ENCODE measurements at places on chromosomes 7 and 10.
A peak's percentile ranks its signal among the peaks of the same experiment; 100 is the strongest.

- peak; percentile 85 for DNase-seq
These were observed 4.9 kb downstream of the SMARCD3 start for GRCh38 chr7:151243408-151244195.

GRCh38 chr7:40723829-40724228 is 589.0 kb downstream of the SUGCT start:
- DNase-seq: no peak

DNA sequence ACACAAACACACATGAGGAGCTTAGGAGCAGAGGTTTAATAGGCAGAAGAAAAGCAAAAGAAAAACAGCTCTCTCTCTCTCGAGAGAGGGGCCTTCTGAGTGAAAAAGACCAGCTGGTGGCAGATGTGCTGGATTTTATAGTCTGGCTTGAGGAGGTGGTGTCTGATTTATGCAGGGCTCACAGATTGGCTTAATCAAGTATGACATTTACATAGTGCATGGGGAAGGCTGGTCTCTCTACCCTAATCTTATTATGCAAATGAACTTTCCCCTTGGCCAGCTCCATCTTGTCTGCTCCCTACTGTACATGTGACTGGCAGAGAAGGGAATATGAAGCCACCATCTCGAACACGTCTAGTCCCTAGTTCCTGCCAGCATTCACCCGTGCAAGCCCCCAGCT is 219.5 kb upstream of the ZNF804B start:
- DNase-seq: no peak

- peak; percentile 13 for DNase-seq
These were observed 649 bp downstream of the ACTR3B start for GRCh38 chr7:152759949-152760853.

GRCh38 chr10:13892871-13893270 is 306.1 kb downstream of the PRPF18 start:
- DNase-seq: no peak

GRCh38 chr7:35875292-35875691 is 74.4 kb downstream of the SEPTIN7 start:
- no peak for DNase-seq
